ENCODE measurements at places on chromosomes 1 and 21.

DNA sequence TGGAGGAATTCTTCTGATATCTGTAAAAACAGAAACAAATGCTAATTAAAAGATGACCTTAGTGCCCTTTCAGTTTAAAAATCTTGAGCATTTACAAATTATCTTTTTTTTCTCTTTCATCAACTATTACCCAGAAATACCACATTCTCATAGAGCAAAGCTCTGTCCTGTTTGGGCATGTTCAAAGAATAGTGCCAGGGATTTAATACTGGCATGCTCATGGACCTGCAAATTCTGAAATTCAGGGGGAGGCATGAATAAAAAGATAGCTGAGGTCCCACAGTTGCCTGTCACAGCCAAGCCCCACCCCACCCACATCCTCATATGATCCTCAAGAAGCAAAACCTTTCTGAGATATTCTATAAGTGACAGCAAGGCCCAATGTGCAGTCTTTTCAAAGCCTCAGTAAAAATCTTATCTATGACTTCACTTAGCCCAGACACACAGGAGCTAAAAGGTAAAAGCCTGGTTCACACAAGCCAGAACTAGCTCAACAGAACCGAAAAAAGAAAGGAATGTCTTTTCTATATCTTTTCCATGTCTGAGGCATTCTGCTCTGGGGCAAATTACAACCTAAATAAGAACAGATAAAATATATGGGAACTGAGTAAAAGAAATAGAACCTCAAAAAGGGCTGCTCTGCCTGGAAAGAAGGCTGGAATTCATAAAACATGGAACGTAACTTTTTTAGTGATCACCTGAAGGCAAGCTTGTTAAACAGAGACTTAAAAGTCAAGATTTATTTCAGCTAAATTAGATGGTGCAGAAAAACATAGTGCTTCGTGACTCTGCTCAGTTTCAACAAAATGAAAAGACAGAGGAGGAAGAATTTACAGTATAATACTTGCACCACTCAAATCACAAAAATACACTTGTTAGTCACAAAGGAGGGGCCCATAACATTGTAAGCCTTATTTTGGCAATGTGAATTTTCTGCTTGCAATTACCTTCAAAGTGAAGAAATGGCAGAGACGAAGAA lies 11.0 kb downstream of the WLS start:
- no peak for DNase-seq

- no peak for DNase-seq
Observed at GRCh38 chr1:98487620-98488019, 173.9 kb upstream of the SNX7 start.

DNA sequence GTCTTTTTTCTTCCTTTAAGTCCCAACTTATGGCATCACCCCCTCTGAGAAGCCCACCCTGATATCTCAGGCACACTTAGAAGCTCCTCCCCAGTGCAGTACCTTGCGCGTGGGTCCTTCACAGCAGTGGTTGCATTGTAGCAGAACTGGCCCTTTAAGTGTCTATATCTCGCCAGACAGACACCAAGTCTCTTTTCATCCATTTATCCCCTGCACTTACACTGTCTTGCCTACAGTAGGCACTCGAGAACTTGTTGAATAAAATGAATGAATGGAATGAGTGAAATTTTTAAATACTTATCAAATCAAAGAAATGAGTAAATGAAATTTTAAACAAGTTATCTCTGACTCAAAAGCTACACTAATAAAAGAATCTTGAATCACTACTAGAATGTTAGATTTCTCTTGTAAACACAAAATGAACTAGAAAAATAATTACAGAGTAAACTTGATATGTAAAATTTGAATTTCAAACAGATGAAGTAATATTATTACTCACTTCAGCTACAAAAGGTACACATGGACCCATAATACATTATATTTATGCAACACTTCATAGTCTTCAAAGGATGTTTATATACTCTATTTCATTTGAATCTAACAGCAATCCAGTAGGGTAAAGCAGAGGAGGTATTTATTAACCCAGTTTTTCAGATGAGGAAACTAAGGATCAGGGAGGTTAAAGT lies 54.7 kb upstream of the MAN1A2 start:
- DNase-seq: peak; percentile 48

- DNase-seq: no peak
Observed at GRCh38 chr1:50972766-50973165, 2.7 kb downstream of the CDKN2C start.

- DNase-seq: no peak
Observed at GRCh38 chr1:53811414-53811851, 26.7 kb downstream of the NDC1 start.

- DNase-seq: no peak
Observed at GRCh38 chr1:100219883-100220282, 29.8 kb downstream of the DBT start.

DNA sequence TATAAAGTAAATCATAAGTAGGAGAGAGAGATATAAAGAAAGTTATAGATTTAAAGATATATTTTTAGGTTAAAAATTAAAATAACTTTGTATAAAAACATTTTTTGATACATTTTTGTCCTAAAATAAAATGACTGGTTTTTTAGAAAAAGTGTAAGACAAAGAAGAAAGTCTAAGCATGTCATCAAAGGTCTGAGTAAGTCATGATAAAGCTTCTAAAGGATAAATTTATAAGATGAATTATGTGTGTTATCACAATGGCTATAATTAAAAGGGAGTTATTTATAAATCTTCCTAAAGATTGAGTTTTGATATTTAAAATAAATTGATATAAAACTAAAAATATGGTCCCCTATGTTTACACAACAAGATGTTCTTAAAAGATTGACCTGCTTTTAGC lies 370.9 kb downstream of the PTPRU start:
- DNase-seq: no peak

DNA sequence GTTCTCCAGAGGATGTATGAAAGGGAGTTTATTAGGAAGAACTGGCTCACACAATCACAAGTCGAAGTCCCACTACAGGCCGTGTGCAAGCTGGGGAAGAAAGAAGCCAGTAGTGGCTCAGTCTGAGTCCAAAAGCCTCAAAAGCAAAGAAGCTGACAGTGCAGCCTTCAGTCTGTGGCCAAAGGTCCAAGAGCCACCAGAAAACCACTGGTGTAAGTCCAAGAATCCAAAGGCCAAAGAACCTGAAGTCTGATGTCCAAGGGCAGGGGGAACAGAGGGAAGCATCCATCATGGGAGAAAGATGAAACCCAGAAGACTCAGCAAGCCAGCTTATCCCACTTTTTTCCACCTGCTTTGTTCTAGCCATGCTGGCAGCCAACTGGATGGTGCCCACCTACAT lies 21.4 kb upstream of the CEP350 start:
- DNase-seq: no peak

DNA sequence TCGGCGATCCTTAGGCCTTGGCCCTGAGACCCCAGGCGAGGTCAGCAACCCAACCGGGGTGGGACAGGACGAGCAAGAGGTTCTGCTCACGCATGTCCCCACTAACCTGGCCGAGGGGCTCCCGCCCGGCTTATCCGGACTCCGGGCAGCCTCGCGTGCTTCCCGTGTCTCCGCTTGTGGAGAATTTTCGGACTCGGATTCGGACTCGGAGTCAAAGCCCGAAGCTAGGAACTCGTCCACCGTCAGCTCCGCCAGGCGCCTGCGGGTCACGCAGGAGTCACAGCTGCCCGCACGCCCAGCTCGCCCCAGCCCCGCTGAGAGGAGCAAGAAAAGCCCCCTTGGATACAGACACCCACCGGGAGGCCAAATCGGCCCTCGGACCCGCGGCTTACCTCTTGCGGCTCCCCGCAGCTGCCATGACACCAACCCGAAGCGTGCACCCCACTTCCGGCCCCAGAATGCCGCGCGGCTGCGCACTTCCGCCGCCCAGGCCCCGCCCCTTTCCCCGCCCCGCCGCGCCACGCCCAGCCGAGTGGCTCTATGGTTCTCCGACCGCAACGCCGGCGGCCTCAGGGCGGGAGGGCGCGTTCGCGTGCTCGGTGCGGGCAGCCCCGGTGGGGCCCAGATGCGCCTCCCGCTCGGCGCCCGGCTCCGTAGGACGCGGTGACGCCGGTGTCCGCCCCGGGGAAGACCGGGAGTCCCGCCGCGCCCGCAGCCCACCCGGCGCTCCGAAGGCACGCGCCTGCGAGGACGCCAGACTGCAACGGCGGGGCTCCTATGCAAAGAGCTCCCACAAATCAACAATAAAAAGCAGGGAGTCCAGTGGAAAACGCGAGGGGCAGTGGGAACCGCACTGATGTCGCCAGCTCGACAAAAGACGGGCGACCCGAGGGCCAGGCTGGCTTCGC lies at the start of gene NOC2L:
NOC2L (minus strand) TSS at position 434 of the 908 bp plus-strand sequence; CDS start at position 418, 16 bp downstream.
- DNase-seq: peak; percentile 95

DNA sequence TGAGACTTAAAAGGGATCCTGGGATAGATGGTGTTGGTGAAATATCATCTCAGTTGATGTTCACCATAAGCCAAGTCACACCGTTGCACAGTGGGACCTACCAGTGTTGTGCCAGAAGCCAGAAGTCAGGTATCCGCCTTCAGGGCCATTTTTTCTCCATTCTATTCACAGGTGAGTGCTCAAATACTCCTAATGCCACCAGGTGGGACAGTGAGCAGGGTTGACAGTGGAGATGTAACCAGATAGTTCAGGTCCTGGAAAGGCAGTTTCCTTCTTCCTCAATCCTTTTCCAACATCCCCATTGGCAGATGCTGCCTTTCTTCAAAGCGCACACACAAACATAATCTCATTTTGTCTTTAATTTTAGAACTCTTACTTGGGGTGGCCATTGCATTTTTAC lies 11.6 kb downstream of the CD160 start:
- no peak for DNase-seq

GRCh38 chr1:177872308-177872900 lies 97.5 kb downstream of the SEC16B start:
- DNase-seq: no peak

- peak; percentile 53 for DNase-seq
Observed at GRCh38 chr1:39102537-39103327, 76.6 kb downstream of the NDUFS5 start.

GRCh38 chr1:54008876-54009275 lies 9.1 kb downstream of the LDLRAD1 start:
- DNase-seq: no peak

DNA sequence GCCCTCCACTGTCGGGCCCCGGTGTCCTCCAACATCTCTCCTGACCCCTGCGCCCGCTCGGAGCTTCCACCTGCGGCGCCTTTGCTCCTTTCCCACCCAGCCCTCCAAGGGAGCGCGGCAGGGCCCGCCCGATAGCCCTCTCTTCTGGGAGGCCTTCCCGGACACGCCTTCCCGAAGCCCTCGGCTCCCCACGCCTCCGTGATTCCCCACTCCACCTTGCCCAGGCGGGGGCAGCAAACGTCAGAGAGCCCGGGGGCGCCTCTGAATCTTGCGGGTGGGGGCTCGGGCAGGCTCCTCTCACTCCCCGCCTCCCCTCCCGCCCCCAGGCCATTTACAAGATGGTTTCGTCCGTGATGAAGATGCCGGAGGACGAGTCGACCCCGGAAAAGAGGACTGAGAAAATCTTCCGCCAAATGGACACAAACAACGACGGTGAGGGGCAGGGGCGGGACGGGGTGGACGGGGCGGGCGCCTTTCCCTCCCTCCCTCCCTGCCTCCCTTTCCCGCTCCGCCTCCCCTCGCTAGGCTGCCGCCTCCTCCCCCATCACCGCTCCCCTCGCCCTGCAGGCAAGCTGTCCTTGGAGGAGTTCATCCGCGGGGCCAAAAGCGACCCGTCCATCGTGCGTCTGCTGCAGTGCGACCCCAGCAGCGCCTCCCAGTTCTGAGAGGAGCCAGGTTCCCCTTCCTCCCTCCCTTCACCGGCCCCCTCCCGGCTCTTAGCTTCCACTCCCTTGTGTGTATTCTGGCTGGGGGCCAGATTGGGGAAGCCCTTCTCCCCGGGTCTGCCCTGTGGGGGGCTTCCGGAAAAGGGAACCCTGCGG lies 7.1 kb downstream of the HPCA start:
- DNase-seq: no peak

DNA sequence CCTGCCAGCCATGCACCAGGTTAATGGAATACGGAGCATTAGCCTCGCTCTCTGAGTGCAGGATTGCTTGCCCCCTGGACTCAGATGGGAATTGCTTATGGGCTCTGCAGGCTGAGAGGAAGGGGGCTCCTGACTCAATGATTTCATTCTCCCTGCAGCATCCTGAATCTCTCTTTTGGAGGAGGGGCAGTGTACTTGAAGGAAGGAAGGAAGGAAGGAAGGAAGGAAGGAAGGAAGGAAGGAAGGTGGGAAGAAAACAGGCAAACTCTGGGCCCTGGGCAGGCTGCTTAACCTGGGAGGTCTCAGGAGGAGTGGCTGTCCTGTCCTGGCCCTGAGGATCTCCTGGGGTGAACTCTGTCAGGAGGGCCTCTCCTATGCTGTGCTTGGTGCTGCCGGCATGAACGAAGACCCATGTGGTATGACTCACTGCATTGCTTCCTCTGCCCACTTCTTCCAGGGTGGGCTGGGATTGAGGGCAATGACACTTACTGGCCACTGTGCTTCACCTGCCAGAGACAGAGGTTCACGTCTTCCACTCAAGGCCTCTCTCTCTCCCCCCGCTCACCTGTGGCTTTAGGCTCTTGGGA lies 257.1 kb upstream of the CSF3R start:
- no peak for DNase-seq

DNA sequence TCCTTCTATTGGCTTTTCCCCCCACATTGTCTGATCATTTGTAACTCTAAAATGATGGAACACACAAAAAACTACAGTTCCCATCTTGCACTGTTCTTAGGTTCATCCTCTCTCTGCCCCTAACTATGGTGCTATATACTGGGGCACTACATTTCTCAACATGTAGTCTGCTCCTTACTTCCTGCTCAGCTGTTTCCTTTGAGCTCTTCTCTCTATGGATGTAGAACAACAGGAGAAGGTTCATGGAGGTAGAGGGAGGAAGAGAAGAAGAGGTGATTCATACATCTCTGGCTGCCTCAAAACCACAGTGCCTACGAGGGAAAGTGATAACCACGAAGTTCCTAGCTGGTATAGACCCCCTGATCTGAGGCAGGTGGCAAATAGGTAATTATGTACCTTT lies 7.0 kb upstream of the C1orf146 start:
- no peak for DNase-seq

GRCh38 chr1:33032126-33032869 lies 4.4 kb downstream of the AK2 start:
- DNase-seq: no peak

DNA sequence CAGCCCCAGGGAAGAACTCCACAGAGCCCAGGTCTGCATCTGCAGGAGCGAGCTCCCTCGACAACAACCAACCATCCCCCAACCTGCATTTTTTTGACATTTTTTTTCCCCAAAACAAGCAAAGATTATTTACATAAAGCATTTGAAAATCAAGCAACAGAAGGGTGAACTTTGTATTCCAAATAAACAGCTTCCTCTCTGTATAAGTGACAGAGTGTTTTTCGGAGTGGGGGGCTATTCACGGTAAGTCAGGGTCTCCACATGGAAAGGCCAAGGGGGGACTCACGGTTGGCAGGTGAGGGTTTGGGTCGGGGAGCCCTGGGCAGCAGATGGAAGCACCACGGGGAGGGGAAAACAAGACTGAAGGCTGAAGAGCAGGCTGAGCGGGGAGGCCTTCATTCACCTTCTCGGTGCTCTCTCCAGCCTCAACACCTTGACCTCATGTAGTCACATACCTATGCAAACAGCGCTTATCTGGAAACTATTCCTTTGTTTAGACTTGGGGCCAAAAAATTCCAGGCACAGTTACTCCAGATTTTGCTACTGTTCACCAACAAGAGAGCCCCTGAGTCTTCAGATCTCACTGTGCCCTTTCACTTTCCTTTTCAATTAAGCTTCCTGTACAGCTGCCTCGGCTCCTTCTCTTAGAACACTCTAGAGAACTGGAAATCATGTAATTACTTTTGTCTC lies 27.6 kb downstream of the C2CD2 start:
- no peak for DNase-seq
